ENCODE measurements at places on chromosomes 6 and 20. TPM values are rescaled to one million over a fixed set of nuclear protein-coding genes. Genes with fewer than 3 reads are reported as not detected.

DNA sequence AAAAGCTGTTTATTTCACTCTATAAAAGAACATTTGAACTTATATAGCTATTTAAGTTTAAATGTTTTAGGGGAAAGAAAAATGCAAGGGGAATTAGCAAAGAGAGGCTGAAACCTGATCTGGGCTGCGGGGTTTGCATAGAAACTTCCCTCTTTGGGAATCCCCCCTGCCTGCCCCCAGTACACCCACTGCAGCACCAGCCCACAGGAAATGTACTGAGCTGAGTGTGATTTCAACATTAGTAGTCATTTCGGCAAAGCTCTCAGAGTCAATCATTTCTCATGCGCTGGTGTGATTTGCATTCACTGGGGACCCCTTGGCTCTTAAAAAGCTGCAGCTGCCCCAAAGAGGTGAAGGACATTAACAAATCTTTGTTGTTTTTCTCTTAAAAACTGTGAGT lies 859.4 kb downstream of the MAFB start:
- H3K4me1 ChIP-seq: no peaks in the 10 kb centered on the region
- H3K27me3 ChIP-seq: no peaks in the 10 kb centered on the region
- no peak overlapping the region for H3K4me3 ChIP-seq
- no peak for DNase-seq
- H3K36me3 ChIP-seq: no peaks in the 10 kb centered on the region

DNA sequence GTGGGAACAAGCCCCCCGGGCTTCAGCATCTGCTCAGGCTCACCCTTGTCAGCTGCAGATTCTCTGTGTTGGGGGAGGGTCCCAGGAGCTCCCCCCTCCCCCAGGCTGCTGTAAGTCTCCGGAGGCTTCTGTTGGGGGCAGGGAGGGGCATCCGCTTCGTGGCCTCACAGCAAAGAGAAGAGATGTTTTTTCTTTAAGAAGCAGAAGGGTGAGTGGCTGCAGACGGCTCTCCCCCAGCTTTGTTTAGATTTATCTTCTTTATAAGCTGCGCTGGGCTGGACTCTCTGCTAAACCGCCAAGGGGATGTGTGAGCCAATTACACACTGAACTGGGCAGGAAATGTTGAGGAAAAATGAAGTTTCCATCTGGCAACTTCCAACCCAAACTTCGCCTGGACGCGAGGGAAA lies 48.7 kb upstream of the GATA5 start:
- H3K27ac ChIP-seq: no peak overlapping the region
- DNase-seq: no peak
- no peak overlapping the region for H3K4me3 ChIP-seq
- no peaks in the 10 kb centered on the region for H3K36me3 ChIP-seq

- H3K36me3 ChIP-seq: no peaks in the 10 kb centered on the region
- DNase-seq: no peak
Observed at GRCh38 chr20:48339190-48339985, 488.4 kb downstream of the PREX1 start.

Gene SYNJ2
- 24.3 TPM for total RNA-seq

Gene SOD2
- 88.3 TPM for total RNA-seq
